ENCODE measurements at places on chromosomes 7 and 10.

DNA sequence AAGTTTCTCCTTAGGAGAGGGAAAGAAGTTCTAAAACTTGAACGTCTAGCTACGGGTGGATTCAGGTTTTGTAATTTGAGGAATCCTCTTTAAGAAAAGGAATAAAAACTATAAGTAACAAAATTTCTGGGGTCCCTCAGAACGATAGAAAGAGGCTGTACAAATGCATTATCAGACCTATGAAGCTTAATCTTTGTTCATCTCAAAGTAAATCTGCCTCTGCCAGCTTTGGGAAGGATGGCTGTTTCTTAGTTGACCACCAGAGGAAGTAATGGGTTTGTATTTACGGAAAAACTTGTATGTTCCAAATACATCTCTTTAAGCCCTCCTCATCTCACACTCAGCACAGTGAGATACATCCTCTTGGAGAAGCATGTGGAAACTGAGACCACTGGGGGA is 864 bp downstream of the PSTK start:
- DNase-seq: no peak

DNA sequence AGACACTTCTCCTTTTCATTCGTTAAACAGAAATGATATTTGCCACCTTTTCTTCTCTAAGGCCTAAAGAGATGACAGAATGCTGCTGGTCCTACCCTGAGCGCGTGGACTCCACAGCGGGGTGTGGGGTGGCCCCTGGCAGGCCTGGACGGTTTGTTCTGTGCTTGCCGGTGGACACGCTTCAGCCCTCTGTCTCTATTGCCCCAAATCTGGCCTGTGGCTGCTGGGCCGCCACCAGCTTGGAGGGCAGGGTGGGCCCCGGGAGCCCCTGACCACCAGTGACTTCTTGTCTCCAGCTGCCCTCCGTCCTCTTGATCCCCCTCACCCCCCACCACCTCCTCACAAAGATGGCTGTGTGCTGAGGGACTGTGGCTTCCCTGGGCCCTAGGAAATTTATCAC is 5.7 kb downstream of the CHST3 start:
- no peak for DNase-seq

DNA sequence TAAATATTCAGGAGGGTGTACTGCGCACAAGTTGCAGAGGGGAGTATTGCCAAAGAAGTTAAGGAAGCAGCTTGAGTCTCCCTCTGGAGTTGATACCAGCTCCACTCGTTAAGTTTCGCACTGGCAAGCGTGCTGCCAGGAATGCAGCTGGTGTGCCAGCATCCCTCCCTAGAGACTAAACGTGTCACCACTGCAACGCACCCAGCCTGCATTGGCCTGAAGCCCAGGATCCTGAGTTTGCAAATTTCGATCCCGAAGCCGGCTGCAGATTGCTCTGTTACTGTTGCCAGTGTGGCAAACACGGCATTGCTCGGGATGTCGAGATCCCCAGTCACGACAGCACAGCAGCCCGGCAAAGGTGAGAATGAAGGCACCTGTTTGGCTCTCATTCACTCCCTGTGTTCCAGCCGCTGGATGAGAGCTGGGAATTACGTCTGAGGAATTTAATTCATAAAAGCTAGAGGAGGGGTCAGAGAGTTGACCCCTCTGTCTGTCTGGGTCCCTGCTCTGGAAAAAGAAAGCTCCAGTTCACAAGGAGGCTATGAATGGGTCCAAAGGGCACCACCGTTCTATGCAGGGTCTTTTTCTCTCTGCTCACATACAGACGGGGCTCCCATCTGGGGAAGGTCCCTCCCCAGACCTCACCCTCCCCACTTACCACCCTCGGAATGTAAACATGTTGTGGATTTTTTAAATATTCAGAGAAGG is 61.0 kb downstream of the NRP1 start:
- DNase-seq: no peak

DNA sequence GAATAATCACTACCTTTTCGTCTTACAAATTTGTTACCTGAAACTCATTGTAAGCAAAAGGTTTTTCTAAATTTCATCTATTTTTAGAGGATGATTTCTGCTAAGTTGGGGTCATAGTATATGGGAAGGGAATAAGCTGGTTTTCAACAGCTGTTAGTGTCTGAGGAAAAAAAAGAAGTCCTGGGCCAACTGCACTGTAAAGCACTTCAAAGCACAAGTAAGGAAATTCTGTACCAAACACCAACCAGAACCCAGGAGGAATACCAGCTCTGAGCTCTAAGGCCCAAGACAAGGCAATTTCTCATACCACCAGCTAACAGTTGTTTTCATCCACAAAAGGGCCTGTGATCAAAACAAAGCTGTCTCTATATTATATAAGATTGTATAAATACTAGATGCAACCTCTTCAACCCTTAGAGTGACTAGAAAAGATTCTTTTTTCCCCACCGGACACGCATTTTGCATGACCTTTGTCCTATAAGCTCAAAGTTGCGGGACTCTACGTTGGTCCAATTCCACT is 6.1 kb upstream of the MEOX2 start:
- DNase-seq: no peak

DNA sequence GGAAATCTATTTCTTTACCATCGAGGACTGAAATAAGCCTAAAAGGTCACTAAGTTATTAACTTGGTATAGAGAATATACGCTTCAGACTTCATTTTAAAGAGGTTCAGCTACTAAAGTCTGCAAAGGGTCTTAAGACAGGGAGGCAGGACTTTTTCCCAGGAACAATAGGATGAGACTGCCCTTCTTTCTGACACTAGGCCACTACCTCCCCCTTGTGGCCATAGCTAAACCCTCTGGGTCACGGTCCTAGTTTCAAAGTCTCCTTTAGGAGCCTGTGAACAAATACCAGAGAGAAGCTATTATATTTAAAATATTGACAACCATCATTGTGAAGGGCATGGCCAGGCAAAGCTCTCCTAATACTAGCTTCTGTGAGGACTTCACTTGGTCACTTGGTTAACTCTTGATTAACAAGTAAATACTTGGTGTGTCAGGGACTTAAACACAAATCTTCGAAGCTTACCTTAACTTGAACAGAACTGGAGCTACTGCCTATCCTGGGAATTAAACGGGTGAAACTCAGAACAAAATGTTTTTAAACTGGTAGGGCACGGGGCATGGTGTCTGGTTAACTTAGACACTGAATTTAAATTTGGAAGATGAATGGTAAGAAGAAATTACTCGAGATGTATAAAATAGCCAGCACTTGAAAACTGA is 75.6 kb downstream of the CCDC6 start:
- DNase-seq: peak; percentile 45

DNA sequence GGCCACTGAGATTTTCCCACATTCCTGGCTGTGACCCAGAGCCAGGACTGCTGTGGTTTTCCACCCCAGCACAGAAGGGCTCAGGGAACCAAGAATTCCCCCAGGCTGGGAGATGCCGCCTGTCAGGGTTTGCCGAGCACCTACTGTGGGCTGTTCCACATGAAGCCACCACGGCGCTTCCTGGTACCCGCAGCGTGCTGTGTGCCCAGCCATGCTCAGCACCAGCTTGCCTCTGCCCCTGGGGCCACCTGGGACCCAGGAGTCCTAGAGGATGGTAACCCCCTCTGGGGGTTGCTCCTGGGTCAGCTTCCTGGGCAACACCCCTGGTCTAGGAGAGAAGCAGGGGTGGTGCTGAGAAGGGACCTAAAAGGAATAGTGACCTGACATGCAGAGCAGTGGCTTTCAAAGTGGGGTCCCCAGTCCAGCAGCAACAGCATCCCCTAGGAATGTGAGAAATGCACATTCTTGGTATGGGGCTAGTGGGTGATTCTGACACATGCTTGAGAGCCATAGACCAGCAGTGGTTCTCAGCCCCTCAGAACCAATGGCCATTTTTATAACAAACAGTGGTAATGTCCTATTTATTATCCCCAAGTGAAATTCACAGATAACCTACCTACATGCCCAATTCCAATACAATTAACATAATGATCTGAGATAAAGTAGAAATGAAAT is 53.4 kb downstream of the TSPAN15 start:
- DNase-seq: no peak

Measured in iPS DF 19.7 (cell line).